ENCODE measurements at places on chromosomes 7 and 10. TPM values are rescaled to one million over a fixed set of nuclear protein-coding genes. Genes with fewer than 3 reads are reported as not detected.

Gene CHAT
- not detected for total RNA-seq

Gene SUGCT
- 21.4 TPM for total RNA-seq

Gene MYL10
- total RNA-seq, result not detected

Gene CDC14C
- total RNA-seq, result not detected

Gene KAT6B
- total RNA-seq, result 43.9 TPM

Gene TUBB8
- not detected for total RNA-seq

Gene LRIT1
- not detected for total RNA-seq

Gene CYP2C19
- total RNA-seq, result not detected

Gene UTF1
- not detected for total RNA-seq

Gene GIMAP1
- total RNA-seq, result not detected
